ENCODE measurements at places on chromosomes 1 and 21.

GRCh38 chr1:116270316-116271057, 102.6 kb upstream of the ATP1A1 start:
- no peak for DNase-seq

GRCh38 chr21:45481977-45482898, 60.0 kb downstream of the SLC19A1 start:
- DNase-seq = no peak

- no peak for DNase-seq
Measured at GRCh38 chr1:54237586-54237985, 37.6 kb downstream of the MRPL37 start.

DNA sequence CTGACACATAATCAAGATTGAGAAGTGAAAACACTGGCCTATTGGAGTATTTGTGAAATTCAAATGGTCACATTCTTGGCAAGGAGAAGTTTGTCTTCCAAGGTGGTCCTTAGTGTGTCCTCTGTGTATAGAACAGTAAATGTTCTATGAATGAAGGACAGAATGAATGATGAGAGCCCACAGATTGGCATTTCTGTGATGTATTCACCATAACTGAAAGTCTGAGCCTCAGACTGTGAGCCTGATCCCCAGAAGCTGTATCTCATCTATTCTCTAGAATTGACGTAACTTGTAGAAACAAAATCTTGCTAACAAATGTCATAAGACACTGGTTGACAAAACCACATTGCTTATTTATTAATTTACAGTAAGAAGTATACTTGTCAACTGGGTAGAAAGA, 111.5 kb upstream of the ETV3 start:
- no peak for DNase-seq

DNA sequence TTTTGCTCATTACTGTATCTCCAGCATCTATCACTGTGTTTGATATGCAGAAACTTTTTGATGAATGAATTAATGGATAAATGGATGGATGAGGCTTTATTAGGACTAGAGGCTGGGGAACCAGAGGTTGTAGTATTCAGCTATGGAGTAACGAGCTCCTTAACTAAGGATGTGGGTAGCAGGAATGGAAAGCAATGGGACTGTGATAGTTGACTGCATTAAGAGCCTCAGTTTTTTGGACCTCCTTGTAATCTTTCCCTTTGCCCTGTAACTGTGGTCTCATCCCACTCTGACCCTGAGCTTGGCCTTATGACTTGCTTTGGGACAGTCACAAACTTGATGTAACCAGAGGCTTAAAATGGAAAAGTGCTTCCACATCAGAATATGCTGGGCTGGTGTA, 9.0 kb upstream of the RUNX1 start:
- no peak for DNase-seq

- DNase-seq = peak; percentile 18
Measured at GRCh38 chr21:19608101-19608621, 1204.6 kb upstream of the TMPRSS15 start.

- no peak for DNase-seq
Measured at GRCh38 chr1:207020709-207021107, 11.8 kb downstream of the C1orf116 start.
